ENCODE measurements at places on chromosomes 13 and 19.

DNA sequence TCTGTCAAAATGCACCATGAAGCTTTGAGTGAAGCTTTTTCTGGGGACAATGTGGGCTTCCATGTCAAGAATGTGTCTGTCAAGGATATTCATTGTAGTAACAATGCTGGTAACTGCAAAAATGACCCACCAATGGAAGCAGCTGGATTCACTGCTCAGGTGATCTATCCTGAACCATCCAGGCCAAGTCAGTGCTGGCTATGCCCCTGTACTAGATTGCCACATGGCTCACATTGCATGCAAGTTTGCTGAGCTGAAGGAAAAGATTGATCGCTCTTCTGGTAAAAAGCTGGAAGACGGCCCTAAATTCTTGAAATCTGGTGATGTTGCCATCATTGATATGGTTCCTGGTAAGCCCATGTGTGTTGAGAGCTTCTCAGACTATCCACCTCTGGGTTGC is 12.7 kb downstream of the GPR42 start:
- no peak for DNase-seq

DNA sequence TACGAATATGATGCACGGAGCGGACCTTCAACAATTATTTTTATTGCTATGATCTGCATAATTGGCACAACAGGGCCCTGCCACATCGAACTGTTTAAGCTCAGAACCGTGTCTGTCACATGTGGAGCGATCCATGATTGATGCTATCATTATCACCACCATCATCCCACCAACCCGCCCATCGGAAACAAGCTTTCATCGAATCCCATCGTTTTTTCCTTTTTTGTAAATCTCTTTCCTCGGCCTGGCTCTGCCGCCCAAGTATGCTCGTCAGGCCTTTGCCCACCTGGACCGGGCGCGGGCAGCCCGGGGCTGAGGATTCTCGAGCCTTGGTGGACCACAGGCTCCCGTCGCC is 533 bp upstream of the DCAF15 start:
- DNase-seq: no peak

GRCh38 chr19:18029617-18030338 is 21.8 kb downstream of the ARRDC2 start:
- DNase-seq: peak; percentile 65

GRCh38 chr13:111482126-111482525 is 161.7 kb downstream of the TEX29 start:
- DNase-seq: no peak

DNA sequence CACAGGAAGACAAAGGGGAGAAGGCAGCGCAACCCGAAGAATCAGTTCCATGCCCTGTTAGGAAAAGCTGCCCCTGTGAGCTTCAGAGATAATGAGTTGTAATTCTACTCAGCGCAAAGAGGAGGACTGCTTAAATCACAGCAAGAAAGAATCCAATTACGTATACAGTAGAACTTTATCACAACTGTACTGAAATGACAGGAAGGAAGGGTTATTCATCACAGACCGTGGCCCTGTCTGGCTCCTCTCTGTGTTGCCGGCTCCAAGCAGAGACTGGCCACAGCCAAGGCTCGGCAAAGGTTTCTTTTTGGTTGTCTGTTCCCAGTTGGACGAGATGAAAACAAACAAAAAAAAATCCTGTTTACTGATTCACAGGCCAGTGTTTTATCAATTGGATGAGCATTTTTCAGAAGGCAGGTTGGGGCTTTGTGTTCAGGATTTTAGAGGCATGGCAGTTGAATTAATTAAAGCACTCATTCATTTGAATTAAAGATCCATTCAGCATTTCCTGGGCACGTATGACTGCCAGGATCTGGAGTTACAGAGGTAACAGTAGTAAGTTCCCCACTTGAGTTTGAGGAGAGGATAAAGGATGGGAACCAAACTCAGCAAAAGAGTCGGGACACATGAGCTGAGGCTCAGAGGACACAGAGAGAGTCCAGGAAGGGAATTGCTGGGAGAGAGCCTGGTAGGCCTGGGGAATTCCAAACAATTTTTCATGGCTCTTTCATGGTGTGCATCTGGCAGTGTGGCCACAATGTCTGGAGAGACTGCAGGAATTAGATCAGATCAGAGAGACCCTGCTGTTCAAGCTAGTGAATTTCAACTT is 341.0 kb downstream of the DNAJC15 start:
- DNase-seq: peak; percentile 88

DNA sequence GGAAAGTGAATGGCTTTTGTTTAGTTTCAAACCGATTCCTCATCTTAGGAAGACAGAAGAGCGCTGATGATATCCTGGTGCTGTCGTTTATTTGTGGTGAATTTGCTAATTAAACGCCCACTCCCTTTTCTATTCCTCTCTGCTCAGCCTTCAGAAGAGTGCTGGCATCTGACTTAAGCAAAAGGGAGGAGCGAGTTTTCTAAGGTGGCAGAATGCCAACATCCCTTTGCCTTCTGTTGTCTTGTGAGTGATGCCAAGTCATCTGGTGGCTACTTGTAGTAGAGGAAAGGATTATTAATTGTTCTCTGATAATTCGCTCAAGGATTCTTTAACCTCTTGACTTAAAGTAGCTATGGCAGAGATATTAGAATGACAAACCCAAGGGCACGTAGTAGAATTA is 68.1 kb downstream of the ERCC5 start:
- DNase-seq: no peak

- no peak for DNase-seq
Observed at GRCh38 chr13:43648733-43649132, 138.0 kb downstream of the ENOX1 start.

GRCh38 chr19:44608391-44608821 is 5.0 kb upstream of the IGSF23 start:
- DNase-seq: peak; percentile 48

GRCh38 chr13:95382411-95382810 is 81.2 kb upstream of the ABCC4 start:
- no peak for DNase-seq

DNA sequence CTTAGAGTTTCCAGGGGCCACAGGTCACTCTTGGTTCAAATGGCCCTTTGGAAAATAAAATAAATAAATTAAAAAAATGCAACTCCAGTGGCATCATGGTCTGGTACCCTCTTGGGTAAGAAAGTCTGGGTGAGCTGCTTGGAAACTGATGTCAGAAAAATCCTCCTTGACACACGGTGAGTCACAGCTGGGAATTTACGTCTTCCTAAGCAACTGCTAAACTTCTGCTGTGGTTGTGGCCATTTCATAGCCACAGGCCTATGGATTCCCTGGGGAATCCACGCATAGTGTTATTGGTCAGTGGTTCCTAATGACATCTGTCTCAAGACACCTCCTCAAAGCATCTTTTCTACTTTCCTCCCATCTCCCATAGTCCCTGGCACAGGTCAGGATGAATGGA is 220.8 kb downstream of the COG6 start:
- DNase-seq: peak; percentile 89

DNA sequence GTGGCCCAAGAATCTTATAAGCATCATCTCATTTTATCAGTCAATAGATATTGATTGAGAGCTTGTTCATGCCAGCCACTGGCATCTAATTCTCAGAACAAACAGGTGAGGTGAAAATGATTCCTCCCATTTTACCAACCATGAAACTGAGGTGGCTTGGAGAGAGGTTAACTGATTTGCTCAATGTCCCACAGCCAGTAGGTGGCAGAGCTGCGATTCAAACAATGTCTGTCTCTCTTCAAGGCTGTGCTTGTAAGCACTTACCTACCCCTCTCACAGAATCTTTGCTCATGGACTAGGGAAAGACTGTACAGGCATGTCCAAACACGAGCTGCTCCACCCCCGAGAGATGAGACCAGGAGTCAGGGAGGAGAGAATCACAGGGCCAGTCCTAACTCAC is 21.5 kb upstream of the GSX1 start:
- no peak for DNase-seq

GRCh38 chr19:17292301-17293074 is 10.7 kb downstream of the ABHD8 start:
- DNase-seq: peak; percentile 94

DNA sequence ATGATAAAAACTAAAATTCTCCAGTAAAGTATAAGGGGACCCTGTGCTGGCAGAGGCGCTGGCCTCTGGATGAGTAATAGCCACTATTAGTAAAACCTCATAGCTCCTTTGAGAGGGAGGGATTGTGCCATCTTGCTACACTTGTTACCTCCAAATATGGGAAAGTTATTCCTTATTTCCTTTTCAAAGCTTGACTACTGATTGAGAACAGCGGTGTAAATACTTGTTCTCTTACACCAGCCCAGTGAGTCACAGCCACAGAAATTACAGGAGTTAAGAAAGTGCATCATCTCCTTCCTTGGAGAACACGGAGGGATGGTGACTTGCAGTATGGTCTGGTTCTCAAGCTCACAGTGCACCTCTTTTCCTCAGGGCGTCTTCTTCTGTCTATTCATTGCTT is 379.0 kb downstream of the EFNB2 start:
- peak; percentile 97 for DNase-seq

DNA sequence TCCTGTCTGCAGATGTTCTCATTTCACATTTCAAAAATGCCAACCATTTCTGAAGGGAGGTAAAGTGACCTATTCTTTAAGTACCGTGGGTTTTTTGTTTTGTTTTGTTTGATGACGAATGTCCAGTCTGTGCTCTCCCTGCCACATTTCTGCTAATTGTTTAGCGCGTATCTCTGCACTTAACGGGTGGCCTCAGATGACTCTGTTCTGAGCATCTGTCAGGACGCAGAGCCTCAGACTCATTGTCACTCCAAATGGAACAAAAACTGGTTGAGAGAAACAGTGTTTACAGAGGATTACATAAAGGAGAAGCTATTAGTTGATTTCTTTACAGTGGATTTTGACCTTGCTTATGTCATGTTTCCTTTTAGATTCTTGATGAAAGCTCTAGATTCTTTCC is 23.7 kb downstream of the TPP2 start:
- DNase-seq: no peak

- no peak for DNase-seq
Observed at GRCh38 chr13:100254002-100254401, 165.1 kb downstream of the PCCA start.

DNA sequence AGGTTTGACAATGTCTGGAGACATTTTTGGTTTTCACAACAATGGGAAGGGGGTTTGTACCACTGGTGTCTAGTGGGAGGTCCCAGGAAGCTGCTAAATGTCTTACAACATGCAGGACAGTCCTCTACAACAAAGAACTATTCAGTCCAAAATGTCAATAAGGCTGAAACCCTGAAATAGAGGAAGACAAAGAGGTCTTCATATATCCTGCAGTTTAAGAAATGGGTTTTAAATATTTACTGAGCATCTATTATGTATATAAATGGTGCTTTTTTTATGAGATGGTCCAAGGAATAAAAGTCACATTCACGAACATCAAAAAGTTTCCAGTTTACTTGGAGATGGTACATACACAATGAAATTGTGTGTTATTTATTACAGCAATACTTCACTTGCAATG is 107.3 kb downstream of the AKAP11 start:
- DNase-seq: no peak

DNA sequence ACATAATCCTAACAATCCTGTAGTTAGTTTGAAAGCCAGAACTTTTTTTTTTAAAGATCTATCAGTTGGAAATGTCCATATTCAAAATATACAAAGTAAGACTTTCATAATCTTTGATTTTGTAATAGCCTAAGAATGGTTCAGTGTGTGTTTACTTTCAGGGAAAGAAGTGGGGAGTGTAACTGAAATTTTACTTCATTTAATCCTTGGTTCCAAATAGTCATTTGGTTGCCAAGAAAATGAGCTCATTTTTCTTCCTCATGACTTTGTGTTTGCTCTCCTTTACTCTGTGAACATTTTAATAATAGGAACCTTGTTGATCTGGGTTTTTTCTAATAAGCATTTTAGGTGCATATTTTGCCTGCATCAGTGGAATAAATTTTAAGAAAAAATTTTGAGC is 278.8 kb downstream of the SLITRK6 start:
- DNase-seq: peak; percentile 26

GRCh38 chr13:27012482-27013197 is 159.0 kb downstream of the USP12 start:
- DNase-seq: peak; percentile 92

- peak; percentile 73 for DNase-seq
Observed at GRCh38 chr19:44988896-44989556, 12.2 kb upstream of the RELB start.

DNA sequence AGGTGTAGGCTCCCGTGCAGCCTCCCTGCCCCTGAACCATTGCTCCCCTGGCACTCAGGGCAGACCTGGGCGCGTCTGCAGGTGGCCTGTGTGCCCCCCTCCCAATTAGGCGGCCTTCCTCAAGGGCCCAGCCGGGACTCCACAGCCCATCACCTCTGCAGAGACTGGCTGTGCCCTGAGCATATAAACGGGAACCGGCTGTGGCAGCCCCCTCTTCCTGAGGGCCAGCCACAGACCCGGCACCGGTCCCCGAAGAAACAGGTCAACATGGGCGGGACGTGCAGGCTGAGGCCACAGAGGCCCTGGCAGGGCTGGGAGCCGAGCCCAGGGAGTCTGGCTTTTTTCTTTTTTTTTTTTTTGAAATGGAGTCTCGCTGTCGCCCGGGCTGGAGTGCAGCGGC is 12.0 kb downstream of the PIAS4 start:
- no peak for DNase-seq

- DNase-seq: no peak
Observed at GRCh38 chr19:5341448-5341820, 822 bp upstream of the PTPRS start.

- peak; percentile 63 for DNase-seq
Observed at GRCh38 chr19:36060430-36060829, 5.7 kb downstream of the WDR62 start.

GRCh38 chr13:23612731-23613130 is 42.5 kb downstream of the TNFRSF19 start:
- no peak for DNase-seq

DNA sequence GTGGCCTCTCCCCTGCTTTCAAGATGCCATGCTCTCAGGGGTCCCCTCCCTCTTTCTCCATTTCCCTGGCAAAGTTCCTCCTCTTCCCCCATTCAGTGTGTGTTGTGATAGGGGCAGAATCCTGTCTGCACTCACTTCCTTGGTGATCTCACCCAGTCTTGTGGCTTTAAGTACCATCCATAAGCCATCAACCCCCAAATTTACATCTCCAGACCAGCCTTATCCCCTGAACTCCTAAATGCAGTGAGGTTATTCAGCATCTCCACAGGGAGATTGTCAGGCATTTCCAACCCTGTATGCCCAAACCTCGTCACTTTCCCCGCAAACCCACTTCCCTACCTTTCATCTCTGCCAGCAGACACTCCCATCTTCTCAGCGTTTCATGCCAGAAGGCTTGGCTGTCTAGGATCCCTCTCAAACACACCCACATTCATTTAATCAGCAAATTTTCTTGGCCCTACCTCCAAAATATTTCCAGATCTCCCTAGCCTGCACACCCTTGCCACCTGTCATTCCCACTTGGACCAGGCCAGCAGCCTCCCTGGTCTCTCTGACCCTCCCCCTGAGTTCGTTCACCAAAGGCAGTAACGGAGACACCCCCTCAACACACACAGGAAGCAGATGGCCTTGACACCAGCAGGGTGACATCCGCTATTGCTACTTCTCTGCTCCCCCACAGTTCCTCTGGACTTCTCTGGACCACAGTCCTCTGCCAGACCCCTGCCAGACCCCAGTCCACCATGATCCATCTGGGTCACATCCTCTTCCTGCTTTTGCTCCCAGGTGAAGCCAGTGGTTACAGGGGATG is at the start of gene HCST:
Gene HCST (plus strand): TSS at position 676 of the 808 bp plus-strand sequence. CDS start 65 bp downstream, at position 741.
- DNase-seq: no peak

- DNase-seq: no peak
Observed at GRCh38 chr19:31211088-31211487, 138.1 kb downstream of the TSHZ3 start.
